ENCODE measurements at places on chromosomes 3 and 15.

GRCh38 chr3:7682822-7683229, 818.8 kb upstream of the LMCD1 start:
- DNase-seq: no peak

DNA sequence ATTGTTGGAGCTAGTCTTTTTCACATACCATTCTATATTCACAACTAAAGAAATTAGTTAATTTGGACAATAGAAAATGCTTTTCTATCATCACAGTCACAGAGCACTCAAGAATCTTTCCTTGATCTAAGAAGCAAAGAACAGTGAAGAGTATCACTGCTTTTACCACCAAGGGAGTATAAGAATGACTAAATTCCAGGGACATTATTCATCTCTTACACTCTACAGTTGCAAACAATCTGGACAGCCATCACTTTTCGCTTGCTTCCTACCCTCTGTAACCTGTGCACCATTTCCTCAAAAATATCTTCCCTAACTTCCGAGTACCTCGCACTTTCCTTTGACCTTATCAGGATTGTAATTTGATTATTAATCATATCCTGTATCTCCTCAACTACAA, 359.5 kb upstream of the TMCO5A start:
- DNase-seq: no peak

GRCh38 chr3:107241217-107241616, 136.0 kb upstream of the CCDC54 start:
- DNase-seq: peak; percentile 37

DNA sequence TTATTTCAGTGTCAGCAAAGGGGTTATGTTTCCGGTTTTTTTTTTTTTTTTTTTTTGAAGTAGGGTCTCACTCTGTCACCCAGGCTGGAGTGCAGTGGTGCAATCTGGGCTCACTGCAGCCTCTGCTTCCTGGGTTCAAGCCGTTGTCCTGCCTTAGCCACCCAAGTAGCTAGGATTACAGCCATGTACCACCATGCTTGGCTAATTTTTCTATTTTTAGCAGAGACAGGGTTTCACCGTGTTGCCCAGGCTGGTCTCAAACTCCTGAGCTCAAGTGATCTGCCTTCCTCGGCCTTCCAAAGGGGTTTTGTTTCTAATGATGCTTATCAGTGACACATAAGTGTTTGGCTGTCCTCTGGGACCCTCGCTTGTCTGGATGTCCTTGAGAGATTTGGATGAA, 235.7 kb upstream of the C2CD4B start:
- DNase-seq: no peak

DNA sequence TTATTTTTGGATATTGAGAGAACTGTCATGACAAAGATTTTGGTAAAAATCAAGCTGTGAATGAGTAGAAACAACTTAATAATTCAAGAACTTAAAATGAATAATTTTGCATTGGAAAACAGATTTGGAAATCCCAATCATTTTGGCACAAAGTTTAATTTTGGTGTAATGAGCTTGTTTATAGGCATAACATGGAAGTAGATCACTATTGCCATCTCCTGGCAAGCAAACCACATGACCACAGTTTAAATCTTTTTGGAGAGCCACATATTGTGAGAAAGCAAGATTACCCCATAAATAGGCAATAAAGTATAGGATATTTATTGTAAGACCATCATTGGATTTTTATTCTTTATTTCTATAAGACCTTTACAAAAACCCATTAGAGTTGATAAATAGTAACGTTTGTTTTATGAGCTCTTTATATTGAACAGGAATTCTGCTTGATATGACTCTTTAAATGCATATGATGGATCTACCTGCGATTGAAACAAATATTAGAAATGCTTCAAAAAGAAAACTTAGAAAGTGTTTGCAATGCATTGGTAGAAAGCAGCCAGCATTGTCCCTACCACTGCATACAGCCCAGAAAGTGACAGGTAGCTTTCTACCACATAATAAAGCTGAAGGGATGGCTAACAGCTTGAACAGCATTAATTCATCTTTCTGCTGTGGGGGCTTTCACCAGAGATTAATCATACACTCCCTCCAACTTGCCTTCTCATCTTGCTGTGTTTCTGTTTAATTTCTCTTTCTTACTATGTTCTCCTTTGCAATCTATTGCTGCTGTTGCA, 766.8 kb downstream of the TBL1XR1 start:
- DNase-seq: no peak

GRCh38 chr3:138118612-138119422, 3.4 kb upstream of the DZIP1L start:
- DNase-seq: peak; percentile 91

- no peak for DNase-seq
These were observed 707.8 kb downstream of the TUSC7 start for GRCh38 chr3:117417411-117417810.

All from WTC11 (cell line).